ENCODE measurements at places on chromosomes 3 and 15. TPM values are rescaled to one million over a fixed set of nuclear protein-coding genes. Genes with fewer than 3 reads are reported as not detected.

DNA sequence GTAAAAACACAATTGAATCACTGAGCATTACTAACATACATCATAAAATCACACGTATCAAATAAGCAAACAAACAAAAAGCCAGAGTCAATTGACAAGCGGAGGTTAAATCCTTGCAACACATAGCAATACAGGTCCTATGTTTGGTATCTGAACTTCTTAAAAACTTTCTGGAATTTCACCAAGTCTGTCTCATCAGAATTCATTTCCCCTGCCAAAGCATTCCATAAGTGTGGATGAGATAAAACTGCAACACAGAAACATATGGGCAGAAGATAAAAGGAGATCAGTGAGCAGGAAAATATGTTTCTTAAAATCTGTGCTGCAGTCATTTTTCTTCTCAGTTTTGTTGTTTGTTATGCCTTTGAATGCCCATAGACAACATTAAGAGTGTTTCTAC, 1155.5 kb downstream of the TBL1XR1 start:
- DNase-seq: no peak

Gene HSPBAP1
- 19.0 TPM for total RNA-seq

Gene NPAP1
- not detected for total RNA-seq

DNA sequence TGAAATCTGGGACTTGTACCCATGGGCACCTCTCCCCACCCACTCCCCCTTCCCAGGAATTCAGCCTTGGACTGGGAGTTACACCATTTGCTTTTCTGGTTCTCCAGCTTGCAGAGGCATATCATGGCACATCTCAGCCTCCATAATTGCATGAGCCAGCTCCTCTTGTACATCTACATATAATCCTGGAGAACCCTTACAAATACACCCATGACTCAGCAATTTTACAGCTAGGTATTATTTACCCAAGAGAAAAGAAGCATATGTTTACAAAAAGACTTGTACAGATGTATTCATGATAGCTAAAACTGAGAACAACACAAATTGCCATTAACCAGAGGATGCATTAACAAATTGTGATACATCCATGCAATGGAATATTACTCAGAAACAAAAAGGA, 58.4 kb downstream of the RPLP1 start:
- no peak for DNase-seq

- DNase-seq: no peak
These were observed 43.7 kb downstream of the NMD3 start for GRCh38 chr3:161264852-161265251.

Gene NUDT16
- total RNA-seq: 14.2 TPM

DNA sequence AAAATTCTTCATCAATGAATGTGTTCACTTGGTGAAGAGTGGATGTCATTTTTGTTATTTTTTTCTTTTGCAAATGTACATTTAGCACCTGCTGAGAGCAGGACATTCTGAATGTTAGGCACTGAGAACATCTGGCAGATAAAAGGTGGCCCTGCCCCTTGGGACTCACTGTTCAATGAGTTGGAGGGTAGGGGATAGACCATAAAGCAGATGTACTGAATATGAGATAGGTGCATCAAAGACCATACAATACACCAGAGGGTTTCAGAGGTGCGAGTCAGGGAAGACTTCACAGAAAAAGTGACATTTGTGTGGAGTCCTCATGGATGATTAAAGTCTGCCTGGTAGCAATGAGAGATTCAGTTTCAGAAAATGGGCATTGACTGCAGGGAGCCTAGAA, 34.2 kb downstream of the EEFSEC start:
- no peak for DNase-seq

Gene DGKG
- total RNA-seq: 1.9 TPM

- no peak for DNase-seq
These were observed 705 bp downstream of the NIPA2 start for GRCh38 chr15:22839046-22839695.

- DNase-seq: no peak
These were observed 153.8 kb downstream of the MTHFS start for GRCh38 chr15:79743032-79743431.

GRCh38 chr3:167734498-167735232, at the start of gene PDCD10:
Gene PDCD10, minus strand, starts transcription at chr3:167734892. Its CDS starts 14,735 bp downstream, at chr3:167720157.
- DNase-seq: peak; percentile 98

Gene C3orf80
- 0.39 TPM for total RNA-seq

Gene IFT57
- 31.2 TPM for total RNA-seq

Gene CYP11A1
- 0.75 TPM for total RNA-seq

GRCh38 chr15:55681631-55682030, 61.3 kb downstream of the PRTG start:
- no peak for DNase-seq

GRCh38 chr3:37174532-37175126, at the start of gene LRRFIP2:
Gene LRRFIP2, minus strand, starts transcription at chr3:37174582. Its CDS starts 25,599 bp downstream, at chr3:37148983.
- no peak for DNase-seq

Gene DNASE1L3
- 3.4 TPM for total RNA-seq

Gene AGBL1
- total RNA-seq: 0.91 TPM

- no peak for DNase-seq
These were observed 21.0 kb downstream of the THSD4 start for GRCh38 chr15:71136159-71136783.

Gene CPN2
- total RNA-seq: 0.10 TPM

DNA sequence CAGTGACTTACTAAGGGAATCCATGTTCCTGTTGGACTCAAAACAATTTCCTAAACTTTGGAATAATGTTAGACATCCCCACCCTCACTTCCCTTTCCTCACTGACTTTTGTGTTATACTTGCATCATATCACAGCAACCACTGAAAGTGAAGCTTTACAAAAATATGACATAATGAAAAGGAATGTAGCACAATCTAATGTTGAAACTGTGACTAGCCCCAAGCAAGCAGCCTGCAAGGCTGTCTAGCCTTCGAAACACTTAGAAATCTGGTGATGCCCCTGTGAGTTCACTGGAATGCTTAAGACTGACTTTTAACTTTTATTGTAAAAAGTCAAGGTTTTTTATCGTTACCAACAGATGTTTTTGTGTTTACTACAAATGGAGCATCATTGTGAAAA, 203.7 kb upstream of the ZNF385D start:
- no peak for DNase-seq

- no peak for DNase-seq
These were observed 77.4 kb downstream of the ACAP2 start for GRCh38 chr3:195365371-195365770.

Gene KCNMB2
- total RNA-seq: not detected

DNA sequence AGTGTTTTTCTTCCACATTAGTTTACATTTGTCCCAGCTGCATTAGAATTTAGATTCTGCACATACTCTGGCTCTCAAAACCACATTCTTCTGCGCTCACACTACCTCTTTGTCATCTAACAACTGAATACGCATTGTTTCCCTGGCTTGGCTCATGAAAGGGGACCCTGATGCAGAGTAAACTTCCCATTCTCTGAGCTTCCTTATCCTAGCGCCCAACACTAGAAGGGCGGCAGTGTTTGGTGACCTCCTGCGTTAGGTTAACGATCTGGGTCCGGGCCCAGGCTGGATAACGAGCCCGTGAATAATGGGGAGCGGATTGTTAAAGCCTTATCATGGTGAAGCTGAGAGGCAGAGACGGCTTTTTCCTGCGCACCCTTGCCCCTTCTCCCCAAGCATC, 63.9 kb downstream of the ETV5 start:
- DNase-seq: no peak

Gene PTPRG
- total RNA-seq: 8.4 TPM

DNA sequence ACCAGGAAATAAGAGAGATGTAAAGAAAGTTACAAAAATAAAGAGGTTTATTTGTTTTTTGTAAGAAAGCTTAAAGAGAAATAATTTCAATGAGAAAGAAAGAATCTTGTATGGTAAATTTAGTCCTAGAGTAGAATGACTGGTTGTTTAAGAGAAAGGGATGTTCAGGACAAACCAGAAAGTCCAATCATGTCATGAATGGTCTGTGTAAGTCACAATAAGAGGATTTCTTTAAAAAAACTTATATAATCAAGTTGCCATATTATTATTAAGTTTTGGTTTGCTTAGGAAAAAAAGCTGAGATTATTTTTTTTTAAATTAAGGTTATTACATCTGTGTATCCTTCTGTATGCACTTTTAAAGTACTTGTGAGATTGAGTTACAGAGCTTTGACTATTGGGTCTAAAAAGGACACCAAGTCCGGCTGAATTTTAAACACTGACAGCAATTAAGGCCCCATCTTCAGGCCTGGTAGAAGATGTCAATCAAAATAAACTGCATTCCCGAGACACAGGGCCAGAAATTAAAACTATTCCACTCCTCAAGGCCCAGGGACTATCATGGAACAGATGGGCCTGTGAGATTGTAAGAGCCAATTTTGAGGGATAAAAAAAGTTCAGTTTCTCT, 12.2 kb downstream of the ERICH6 start:
- no peak for DNase-seq

DNA sequence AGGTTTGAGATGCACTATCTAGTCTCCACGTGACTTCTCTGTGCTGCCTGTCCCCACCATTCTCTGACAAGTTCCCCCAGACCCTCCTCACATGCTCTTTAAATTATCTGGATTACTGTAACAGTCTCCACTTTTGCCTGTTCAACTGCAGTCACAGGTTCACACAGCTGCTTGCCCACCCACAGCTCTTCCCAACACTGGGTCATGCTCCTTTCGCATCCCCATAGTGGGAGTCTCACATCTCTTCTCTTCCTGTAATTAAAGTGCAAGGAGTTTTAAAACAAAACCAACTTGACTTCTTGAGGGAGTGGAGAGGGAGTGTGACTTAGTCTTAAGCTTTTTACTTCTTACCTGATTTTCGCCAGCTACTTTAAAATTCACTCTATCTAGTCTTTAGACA, 178.8 kb downstream of the PLCL2 start:
- DNase-seq: no peak

Gene SCG3
- total RNA-seq: not detected

- no peak for DNase-seq
These were observed 560 bp upstream of the TTLL13 start for GRCh38 chr15:90248789-90249202.

DNA sequence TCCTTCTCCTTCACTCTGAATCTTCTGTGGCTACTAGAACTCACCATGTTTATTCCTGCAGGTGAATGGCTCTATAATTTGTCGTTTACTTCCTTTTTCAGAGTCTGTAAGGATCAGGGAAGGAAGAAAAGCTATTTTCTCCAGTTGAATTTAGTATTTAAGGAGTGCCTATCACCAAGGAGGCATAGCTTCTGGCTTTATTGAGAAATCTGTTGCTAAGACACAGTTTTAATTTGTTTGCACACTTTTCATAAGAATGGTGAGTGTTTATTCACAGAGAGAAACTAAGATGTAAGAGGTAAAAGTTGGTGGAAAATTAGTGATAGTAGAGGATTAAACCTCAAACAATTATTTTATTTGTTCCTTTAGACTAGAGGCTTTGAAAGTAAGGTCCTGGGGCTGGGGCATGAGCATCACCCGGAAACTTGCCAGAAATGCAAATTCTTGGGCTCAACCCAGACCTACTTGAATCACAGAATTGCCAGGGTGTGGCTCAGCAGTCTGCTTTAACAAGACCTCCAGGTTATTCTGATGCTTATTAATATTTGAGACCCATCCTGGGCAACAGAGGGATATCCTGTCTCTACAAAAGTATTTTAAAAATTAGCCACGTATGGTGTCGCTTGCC, 461.3 kb downstream of the AGBL1 start:
- no peak for DNase-seq

GRCh38 chr3:48435774-48436476, 4.0 kb downstream of the CCDC51 start:
- peak; percentile 91 for DNase-seq

- no peak for DNase-seq
These were observed 6.9 kb downstream of the SLC6A1 start for GRCh38 chr3:10999221-11000107.

Gene TTC23
- 18.6 TPM for total RNA-seq

DNA sequence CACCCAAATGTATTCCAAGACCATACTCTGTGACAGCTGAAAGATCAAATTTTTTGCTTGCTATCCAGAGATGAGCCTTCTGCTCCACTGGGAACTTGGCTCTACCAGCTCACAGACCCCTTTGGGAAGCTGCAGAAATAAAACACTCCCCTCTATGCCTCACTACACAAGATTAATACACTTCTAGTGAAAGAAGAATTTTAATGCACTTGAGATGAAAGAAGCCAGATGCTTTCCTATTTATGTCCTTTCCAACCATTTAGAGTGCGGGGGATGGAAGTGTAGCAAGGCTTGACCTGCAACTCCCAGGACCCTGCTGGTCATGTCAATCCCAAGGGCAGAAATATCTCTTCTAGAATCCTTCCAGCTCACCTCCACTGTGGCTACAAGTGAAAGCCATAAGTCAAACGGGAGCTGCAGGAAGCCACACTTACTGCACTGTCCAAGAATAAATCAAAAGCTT, 34.7 kb downstream of the ANXA2 start:
- no peak for DNase-seq

DNA sequence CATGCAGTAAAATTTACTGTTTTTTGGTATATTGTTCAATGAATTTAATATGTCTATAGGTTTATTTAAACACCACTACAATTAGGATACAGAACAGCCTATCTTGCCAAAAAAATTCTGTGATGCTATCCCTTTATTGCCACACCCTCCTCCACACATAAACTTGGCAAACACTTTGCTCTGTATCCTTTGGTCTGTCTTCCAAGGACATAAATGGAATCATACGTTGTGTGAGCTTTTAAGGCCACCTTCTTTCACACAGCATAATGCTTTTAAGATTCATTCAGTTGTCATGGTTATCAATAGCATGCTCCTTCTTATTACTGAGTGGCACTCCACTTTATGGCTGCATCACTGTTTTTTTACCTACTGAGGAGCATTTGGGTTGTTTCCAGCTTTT, 71.5 kb downstream of the CERS3 start:
- no peak for DNase-seq

Gene SERPINI2
- total RNA-seq: not detected

- no peak for DNase-seq
These were observed 488.9 kb downstream of the GABRG3 start for GRCh38 chr15:27459836-27460235.

DNA sequence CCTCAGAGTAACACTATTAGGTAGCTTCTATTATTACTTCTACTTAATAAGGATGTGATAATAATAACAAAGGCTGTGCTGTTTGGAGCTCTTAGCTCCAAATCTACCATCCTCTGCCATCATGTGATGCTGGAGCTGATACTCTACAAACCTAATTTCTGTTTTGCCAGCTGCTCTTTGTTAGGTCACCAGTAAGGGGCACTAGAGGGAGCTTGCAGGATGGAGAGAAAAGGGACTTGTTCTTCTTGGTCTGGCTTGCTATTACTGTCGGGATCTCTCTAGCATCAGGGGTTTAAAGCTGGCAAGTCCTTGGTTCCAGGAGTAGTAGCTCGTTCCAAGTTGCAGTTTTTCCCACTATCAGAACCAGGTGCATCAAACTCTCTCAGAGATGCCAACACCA, 194.9 kb upstream of the KBTBD8 start:
- no peak for DNase-seq

GRCh38 chr15:94263341-94264273, 32.2 kb downstream of the MCTP2 start:
- DNase-seq: no peak

GRCh38 chr3:36362973-36363372, 17.3 kb upstream of the STAC start:
- DNase-seq: no peak

- DNase-seq: no peak
These were observed 42.0 kb downstream of the BFSP2 start for GRCh38 chr3:133441867-133442270.

Data from lower leg skin (tissue), 4 donors.